Activated CD8-positive, alpha-beta T cell treated with anti-CD3 and anti-CD28 coated beads, Interleukin-2, amount 10 ng/mL, durations not matched to agents 7 days and 5 days (primary cell): ENCODE measurements at places on chromosomes 1 and 21. TPM values are rescaled to one million over a fixed set of nuclear protein-coding genes. Genes with fewer than 3 reads are reported as not detected.

DNA sequence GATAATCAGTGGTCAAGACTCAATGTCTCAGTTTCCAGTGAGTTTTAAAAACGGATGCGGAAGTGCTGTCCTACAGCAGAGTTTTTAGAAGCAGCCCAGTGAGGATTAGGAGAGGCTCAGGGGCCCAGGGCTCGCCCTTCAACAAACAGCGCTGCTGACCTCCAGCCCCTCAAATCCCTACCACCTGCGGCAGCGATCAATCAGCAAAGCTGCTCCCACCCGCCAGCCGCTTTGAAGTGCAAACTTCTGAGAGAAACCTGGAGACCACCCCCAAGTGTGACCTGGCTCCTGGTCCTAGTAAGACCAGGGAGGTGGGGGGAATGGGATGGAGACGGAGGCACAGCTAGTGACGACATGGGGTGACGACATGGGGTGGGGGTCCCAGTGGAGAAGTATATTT lies 14.4 kb downstream of the ZBTB17 start:
- no peak for DNase-seq
- H3K4me1 ChIP-seq: peaks cover 56% of the 10 kb centered on the region
- no peaks in the 10 kb centered on the region for H3K27me3 ChIP-seq
- no peak overlapping the region for H3K27ac ChIP-seq
- no peak overlapping the region for H3K4me3 ChIP-seq
- H3K36me3 ChIP-seq: peaks cover 11% of the 10 kb centered on the region

- DNase-seq: no peak
- no peaks in the 10 kb centered on the region for H3K36me3 ChIP-seq
- H3K27me3 ChIP-seq: peaks cover 20% of the 10 kb centered on the region
- H3K4me1 ChIP-seq: no peaks in the 10 kb centered on the region
- no peak overlapping the region for H3K4me3 ChIP-seq
- H3K27ac ChIP-seq: no peak overlapping the region
Measured at GRCh38 chr1:236457775-236458174, 63.7 kb downstream of the EDARADD start.

- no peaks in the 10 kb centered on the region for H3K4me1 ChIP-seq
- H3K27me3 ChIP-seq: peaks cover 6% of the 10 kb centered on the region
- H3K27ac ChIP-seq: no peak overlapping the region
Measured at GRCh38 chr1:115882913-115883902, 42.3 kb upstream of the NHLH2 start.

GRCh38 chr1:202078241-202078640 lies 44.5 kb upstream of the GPR37L1 start:
- no peak overlapping the region for H3K27ac ChIP-seq
- DNase-seq: no peak
- H3K27me3 ChIP-seq: no peaks in the 10 kb centered on the region
- no peaks in the 10 kb centered on the region for H3K4me1 ChIP-seq
- no peaks in the 10 kb centered on the region for H3K36me3 ChIP-seq

DNA sequence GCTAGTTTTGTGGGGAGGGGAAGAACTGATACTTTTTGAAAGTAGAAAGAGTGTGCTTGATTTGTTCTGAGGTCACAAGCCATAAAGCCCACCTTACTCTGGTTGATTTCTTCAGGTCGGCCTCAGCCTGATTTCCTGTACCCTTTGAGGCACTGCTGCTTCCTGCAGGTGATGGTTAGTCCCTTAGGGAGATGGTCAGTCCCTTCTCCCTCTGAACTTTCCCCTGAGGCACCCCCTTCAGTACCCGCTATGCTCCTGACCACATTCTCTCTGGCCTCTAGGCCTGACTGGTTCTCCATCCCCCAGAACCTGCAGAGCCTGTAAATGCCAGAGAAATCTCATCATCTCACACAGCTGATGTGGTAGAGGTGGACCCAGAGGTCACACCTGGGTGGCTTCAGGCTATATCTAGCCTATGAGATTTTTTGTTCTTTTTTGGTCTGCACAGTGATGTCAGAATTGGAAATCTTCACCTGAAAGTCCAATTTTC lies 15.0 kb upstream of the ID3 start:
- H3K36me3 ChIP-seq: no peaks in the 10 kb centered on the region
- DNase-seq: no peak
- peaks cover 11% of the 10 kb centered on the region for H3K27me3 ChIP-seq
- H3K4me3 ChIP-seq: no peak overlapping the region
- peak overlapping the region; percentile 35 for H3K27ac ChIP-seq

GRCh38 chr1:21492356-21492625 lies 16.9 kb upstream of the ALPL start:
- no peak overlapping the region for H3K27ac ChIP-seq
- H3K4me3 ChIP-seq: no peak overlapping the region
- no peaks in the 10 kb centered on the region for H3K36me3 ChIP-seq
- H3K27me3 ChIP-seq: peaks cover 22% of the 10 kb centered on the region
- peaks cover 10% of the 10 kb centered on the region for H3K4me1 ChIP-seq

DNA sequence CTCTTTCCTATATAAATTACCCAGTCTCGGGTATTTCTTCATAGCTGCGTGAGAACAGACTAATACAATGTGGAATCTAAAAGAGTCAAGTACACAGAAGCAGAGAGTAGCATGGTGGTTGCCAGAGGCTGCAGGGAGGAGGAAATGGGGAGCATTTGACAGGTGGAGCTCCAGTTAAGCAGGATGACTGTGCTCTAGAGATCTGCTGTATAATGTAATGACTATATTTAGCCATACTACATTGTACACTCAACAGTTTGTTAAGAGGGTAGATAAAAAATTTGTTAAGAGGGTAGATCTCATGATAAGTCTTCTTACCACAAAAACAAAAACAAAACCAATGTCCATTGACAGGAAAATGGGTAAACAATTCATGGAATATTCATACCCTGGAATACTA lies 82.1 kb downstream of the MT1HL1 start:
- no peak overlapping the region for H3K4me3 ChIP-seq
- H3K27ac ChIP-seq: no peak overlapping the region
- no peak for DNase-seq
- no peaks in the 10 kb centered on the region for H3K36me3 ChIP-seq
- H3K4me1 ChIP-seq: no peaks in the 10 kb centered on the region

DNA sequence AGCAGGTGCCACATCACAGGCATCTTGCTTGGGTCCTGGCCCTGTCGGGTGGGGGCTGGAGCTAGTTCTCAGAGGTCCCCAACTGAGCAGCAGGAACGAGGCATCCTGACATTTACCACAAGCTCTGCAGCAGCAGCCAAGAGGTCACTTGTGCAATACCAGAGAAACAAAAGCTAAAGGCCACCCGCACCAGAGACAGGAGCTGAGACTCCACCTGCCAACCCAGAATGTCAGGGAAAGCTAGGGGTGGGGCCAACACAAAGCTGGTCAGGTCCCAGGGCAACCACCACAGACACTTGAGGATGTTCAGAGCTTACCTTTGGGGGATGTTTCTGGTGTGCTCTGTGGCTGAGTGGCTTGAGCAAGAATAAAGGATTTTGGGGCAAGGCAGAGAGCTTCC lies 13.6 kb upstream of the SYT6 start:
- H3K4me3 ChIP-seq: no peak overlapping the region
- H3K27ac ChIP-seq: no peak overlapping the region
- no peaks in the 10 kb centered on the region for H3K36me3 ChIP-seq
- no peak for DNase-seq

- no peaks in the 10 kb centered on the region for H3K27me3 ChIP-seq
- no peaks in the 10 kb centered on the region for H3K36me3 ChIP-seq
- no peak for DNase-seq
- H3K4me1 ChIP-seq: no peaks in the 10 kb centered on the region
Measured at GRCh38 chr1:48717082-48717481, 59.6 kb downstream of the BEND5 start.

DNA sequence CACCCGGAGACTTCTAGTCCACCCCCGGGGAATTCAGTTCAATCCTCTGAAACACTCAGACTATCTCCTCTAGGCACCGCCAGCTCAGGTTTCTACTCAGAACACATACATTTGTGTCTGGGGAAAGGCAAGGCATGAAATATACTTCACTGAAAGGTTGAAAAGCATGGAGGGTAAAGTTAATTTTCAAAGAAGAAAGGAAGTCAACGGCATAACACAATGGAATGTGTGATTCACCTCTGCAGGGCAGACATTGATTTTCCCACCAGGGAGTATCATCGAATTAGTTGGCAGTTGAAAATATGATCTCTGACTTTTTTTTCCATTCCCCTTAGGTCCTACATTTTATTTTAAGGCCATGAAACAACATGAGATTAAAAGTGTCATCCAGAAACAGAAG lies 669.4 kb downstream of the SMYD3 start:
- H3K36me3 ChIP-seq: no peaks in the 10 kb centered on the region
- no peaks in the 10 kb centered on the region for H3K4me1 ChIP-seq
- H3K27ac ChIP-seq: no peak overlapping the region
- H3K27me3 ChIP-seq: no peaks in the 10 kb centered on the region

DNA sequence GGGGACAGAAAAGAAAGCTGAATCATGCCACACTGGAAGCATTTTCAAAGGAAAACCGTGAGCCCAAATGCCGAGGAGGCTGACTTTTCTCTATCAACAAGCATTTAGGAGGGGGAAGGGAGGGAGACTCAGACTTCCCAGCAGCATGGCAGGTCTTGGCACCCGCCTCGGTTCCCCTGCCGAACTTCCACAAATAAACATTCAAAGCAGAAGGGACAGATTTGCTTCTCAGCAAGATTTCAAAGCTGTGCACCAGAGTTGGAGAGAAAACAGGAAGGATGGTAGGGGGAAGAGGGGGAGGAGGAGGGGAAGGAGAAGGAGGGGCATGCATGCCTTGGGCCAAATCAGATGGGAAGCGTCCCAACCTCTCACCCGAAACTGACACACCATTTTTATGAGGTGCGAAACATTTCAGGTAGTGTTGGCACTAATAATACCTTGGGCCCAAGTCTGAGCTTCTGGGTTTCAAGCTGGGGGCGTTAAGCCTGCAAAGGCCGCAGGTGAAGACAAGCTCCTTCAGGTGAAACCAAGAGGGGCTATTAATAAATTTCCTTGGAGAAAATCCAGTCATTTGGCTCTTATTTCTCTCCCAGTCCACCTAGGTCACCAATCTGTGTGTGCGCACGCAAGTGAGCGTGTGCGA lies 26.4 kb downstream of the ABCA4 start:
- peaks cover 2% of the 10 kb centered on the region for H3K27me3 ChIP-seq
- H3K4me3 ChIP-seq: no peak overlapping the region
- H3K27ac ChIP-seq: no peak overlapping the region
- peaks cover 2% of the 10 kb centered on the region for H3K36me3 ChIP-seq
- peaks cover 51% of the 10 kb centered on the region for H3K4me1 ChIP-seq

GRCh38 chr1:205922806-205923205 lies 20.4 kb downstream of the SLC26A9 start:
- H3K27me3 ChIP-seq: peaks cover 4% of the 10 kb centered on the region
- DNase-seq: no peak

DNA sequence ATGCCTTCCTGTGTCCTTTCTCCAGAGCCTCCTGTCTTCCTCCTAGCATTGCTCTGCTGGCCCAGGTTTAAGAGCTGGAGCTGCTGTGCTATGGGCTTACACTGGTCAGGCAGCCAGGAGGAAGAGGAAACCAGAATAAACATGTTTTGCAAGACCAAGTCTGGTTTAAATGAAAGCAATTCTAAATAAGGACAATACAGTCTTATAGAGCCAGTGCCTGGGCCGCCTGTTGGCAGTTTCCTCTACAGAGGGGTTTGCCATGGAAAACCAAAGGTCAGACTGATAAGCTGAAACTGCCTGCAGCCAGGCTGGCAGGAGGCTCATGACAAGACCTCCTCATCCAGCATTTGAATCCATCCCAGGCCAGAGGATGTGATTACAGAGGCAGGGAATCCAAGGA lies 92.9 kb upstream of the FGGY start:
- H3K36me3 ChIP-seq: no peaks in the 10 kb centered on the region
- peaks cover 5% of the 10 kb centered on the region for H3K27me3 ChIP-seq
- H3K27ac ChIP-seq: no peak overlapping the region
- no peaks in the 10 kb centered on the region for H3K4me1 ChIP-seq
- no peak overlapping the region for H3K4me3 ChIP-seq
- no peak for DNase-seq

- peaks cover 32% of the 10 kb centered on the region for H3K27me3 ChIP-seq
- no peaks in the 10 kb centered on the region for H3K4me1 ChIP-seq
- no peak overlapping the region for H3K27ac ChIP-seq
- no peaks in the 10 kb centered on the region for H3K36me3 ChIP-seq
- DNase-seq: no peak
Measured at GRCh38 chr1:100699744-100700143, 19.8 kb upstream of the VCAM1 start.

- no peaks in the 10 kb centered on the region for H3K4me1 ChIP-seq
- no peak overlapping the region for H3K4me3 ChIP-seq
- no peak overlapping the region for H3K27ac ChIP-seq
- DNase-seq: no peak
- H3K27me3 ChIP-seq: no peaks in the 10 kb centered on the region
Measured at GRCh38 chr21:28444557-28444956, 548.1 kb downstream of the LTN1 start.

DNA sequence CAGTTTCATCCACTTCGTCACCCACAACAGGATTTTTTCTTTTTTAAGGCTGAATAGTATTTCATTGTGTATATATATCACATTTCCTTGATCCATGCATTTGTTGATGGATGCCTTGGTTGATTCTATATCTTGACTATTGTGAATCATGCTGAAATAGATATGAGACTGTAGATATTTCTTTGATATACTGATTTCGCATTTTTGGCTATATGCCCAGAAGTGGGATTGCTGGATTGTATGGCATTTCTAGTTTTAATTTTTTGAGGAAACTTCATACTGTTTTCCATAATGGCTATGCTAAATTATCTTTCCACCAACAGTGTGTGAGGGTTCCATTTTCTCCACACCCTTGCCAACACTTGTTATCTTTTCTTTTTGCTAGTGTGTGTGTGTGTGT lies 5.0 kb downstream of the GUCA2B start:
- H3K36me3 ChIP-seq: no peaks in the 10 kb centered on the region
- peaks cover 14% of the 10 kb centered on the region for H3K4me1 ChIP-seq
- peaks cover 8% of the 10 kb centered on the region for H3K27me3 ChIP-seq
- H3K27ac ChIP-seq: no peak overlapping the region
- H3K4me3 ChIP-seq: no peak overlapping the region

GRCh38 chr1:201015551-201016091 lies 7.9 kb downstream of the KIF21B start:
- no peaks in the 10 kb centered on the region for H3K27me3 ChIP-seq
- H3K4me1 ChIP-seq: peaks cover 99% of the 10 kb centered on the region
- peaks cover 67% of the 10 kb centered on the region for H3K36me3 ChIP-seq
- H3K4me3 ChIP-seq: peak overlapping the region; percentile 65
- peak overlapping the region; percentile 100 for H3K27ac ChIP-seq

DNA sequence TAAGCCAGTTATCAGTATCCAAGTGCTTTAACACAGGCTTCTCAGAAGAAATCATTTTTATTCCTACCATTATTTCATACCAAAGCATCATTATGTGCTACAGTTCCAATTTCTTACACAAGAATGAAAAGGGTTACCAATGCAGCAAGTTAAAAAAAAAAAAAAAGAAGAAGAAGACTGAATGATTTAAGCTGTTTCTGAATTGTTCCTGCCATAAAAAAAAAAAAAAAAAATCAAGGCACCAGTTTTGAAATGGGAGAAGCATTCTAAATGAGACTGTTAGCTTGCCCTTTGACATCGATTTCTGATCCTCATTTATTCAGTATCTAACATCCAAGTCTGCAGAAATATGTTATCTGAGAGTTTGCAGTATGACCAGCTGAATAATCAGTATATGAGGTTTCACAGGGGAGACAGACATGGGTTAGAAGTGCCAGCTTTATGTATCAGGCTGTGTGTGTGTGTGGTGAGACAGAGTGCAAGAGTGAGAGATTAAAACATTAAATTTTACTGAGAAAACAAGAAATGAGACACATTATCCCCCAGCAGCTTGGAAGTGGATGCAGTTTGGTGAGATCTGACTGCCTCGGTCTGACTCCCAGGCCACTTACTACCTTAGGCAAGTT lies 105.8 kb downstream of the COLGALT2 start:
- no peak for DNase-seq
- no peaks in the 10 kb centered on the region for H3K27me3 ChIP-seq
- H3K4me1 ChIP-seq: no peaks in the 10 kb centered on the region
- no peak overlapping the region for H3K4me3 ChIP-seq
- H3K27ac ChIP-seq: no peak overlapping the region

MMEL1 gene
- 3.7 TPM for total RNA-seq

MNDA gene
- not detected for total RNA-seq

TMPRSS15 gene
- not detected for total RNA-seq

TFF3 gene
- not detected for total RNA-seq

NEXN gene
- 3.4 TPM for total RNA-seq

KIF17 gene
- total RNA-seq: not detected
